ENCODE measurements at places on chromosomes 2 and 18.
A peak's percentile ranks its signal among the peaks of the same experiment; 100 is the strongest.

DNA sequence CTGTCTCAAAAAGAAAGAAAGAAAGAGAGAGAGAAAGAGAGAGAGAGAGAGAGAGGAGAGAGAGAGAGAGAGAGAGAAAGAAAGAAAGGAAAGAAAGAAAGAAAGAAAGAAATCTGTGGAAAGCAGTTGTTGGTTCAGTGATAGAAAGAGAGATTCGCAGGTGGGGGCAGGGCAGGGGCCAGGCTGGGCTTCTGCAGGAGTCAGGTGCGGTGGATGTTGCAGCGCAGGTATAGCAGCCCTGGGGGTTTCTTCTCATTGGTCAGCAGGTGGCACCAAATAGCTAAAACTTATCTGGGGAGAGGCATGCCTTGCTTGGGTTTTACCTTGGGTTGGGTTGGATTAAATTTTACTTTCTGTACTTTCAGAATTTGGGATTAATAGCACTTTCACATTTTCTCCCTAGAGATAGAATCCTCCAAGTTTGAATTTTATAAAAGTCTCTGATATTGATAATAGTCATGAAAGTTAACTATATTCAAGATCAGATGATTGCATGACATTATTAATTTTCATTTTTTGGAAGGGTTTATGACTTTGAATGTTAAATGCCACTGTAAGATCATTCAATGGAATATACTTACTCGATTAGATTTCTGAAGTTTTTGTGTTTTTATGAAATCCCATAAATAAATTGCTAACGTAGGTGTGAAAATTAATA, 66.6 kb downstream of the SPTBN1 start:
- DNase-seq, result peak; percentile 49

- no peak for DNase-seq
These were observed 12.6 kb downstream of the GLI2 start for GRCh38 chr2:120748310-120748709.

GRCh38 chr18:1361936-1362335, 457.3 kb downstream of the ADCYAP1 start:
- no peak for DNase-seq

DNA sequence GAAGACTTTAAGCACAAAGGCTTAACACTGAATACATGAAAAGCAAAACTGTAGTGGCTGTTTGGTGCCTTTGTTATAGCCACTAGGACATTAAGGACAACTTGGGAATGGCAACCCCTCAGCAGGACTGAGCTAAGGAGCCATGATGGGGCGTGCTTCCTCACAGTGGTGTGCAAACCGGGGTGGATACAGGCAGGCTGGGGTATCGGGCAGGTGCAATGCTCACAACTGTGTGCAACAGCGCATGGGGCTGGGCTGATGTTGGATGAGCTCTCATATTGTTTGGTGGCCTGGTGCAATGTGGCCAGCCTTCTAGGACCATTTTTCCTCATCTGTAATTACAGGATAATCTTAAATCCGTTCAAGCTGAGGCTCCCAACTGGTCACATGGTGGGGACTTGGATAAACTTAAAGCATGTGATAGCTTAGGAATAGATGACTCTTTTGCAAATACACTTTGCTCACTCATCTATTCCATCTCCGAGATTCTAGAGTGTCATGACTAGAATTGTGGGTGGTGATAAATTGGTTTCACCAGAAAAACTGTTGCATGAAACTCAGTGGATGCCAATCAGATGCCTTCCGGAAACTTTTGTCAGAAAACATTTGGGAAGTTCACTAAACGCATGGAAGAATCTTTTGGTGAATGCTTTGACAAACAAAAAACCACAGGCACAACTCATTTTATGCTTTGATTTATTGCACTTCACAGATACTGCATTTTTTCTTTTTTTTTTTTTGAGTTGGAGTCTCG, 116.5 kb downstream of the PXDN start:
- no peak for DNase-seq

DNA sequence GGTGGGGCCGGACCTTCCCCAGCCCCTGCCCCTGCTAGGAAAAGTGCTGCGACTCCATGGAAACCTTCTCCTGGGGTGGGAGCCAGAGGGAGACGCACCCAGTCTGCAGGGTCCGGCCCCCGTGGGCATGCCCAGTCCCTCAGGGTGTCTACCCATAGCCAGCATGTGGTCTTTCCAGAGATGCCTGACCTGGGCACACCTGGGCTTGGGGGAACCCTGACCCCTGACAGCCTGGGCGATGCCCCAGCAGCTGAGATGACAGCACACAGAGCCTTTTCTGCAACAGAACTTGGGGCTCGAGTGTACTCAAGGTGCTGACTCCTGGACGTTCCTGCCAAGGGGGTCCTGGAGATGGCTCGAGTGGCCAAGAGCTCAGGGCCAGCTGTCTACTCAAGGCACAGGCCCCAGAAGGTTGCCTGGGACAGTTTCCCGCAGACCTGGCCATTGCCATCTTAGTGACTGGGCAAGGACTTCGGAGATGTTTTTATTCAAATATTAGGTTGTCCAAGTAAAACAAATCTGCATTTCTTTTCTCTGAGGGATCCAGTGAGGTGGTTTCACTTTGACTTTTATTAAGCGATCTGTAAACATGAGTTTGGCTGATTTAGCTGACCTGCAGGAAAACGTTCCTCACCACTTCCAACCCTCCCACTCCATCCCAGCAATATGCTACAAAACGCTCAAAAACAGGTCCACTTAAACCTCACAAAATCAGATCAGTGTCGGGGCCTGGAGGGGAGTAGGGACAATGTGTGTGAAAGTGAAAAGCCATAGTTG, 228.0 kb downstream of the EIPR1 start:
- DNase-seq, result no peak

DNA sequence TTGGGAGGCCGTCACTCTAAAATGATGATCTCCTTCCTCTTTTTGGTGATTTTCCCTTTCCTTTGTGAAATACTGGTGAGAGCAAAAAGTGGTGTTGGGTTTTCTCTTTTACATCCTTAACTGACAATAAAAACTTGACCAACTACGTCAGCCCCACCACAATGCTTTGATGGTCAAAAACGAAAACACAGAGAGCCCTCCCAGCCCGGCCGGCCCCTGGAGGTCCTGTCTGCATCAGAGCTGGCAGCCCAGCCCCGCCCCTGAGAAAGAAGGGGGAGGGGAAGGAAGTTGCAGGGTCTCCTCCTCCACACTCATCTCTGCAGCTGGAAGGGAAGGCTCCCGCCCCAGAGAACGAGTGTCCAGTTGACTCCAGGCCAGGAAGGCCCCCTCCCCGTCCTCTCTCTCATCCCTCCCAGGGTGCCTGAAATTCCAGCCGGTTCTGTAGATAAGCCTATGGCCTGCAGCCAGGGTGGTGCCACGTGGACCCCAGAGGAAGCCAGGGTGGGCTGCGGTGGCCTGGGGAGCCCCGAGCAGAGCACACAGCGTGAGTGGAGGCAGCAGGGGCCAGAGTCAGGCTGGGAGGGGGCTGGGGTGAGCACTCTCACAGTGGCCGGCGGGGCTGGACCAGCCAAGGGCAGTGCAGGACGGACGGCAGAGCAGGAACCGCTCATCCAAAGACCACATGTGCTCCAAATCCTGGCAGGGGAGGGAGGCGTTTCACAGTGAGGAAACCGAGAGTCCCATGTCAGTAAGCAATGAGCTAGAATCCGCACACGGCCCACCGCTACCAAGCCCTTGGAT, 19.8 kb downstream of the BIN1 start:
- DNase-seq, result no peak

DNA sequence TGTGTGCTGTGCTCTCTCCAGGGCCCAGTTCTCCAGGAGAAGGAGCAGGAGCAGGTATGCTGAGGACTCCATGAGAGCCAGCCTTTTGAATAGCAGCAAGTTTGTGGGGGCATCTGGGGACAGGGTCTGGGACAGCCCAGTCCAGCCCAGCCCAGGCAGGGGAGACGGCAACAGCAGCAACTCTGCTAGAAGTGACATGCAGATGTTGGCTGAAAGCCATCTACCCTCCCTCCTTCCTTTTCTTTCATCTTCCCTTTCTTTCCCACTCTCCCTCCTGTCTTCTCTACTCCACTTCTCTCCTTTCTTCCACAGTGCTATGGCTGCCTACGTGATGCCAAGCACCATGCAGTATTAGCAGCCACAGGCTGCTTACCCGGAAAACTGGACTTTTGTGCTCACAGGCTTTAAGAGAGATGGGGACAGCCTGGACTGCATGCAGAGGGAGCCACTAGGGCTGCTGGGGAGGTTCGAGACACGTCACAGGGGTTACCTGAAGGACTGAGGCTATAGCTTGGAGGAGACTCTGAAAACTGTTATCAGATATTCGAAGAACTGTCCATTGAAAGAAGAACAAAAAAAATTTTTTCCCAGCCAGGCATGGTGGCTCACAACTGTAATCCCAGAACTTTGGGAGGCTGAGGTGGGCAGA, 23.8 kb upstream of the YWHAQ start:
- DNase-seq, result no peak

DNA sequence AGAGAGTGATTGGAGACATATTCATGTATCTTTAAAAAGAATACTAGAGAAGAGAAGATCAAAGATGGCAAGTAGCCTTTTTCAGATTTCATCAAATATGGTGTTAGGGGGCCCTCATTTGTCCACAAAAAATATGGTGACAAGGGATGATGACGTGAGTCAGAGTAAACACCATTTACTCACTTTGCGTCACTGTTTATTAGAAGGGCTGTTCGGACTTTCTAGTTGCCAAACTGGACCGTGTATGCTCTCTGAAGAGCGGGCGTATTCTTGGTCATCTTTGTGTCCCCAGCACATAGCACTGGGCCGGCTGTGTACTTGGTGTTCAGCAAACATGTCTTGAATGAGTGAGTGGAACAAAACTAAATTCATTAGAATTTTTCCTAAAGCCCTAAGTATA, 37.5 kb downstream of the TTC39C start:
- DNase-seq, result no peak
